Stimulated activated CD8-positive, alpha-beta memory T cell treated with anti-CD3 and anti-CD28 coated beads, Interleukin-4, amount 100 ng/mL, for 1 hour (primary cell): ENCODE measurements at places on chromosomes 4 and X.

DNA sequence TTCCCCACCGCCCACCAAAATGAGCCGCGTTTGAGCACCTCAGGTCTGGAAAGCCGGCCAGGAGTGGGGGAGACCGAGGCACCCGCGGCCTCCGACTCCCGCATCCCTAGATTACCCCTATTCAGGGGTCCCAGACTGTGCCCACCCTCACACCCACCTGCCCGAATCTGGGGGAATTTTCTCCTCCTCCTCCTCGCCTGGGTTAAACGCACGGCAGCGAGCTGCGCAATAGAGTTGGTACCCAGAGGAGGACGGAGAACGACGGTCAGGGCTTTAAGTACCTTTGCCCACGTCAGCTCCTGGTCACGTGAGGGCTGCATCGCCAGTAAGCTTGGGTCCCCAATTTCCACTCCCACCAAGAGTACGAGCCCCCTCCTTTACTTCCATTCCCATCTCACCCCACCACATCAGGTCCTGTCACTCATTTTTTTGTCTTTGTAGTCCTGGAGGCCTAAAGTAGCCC, at the start of gene ARMCX2:
TSS of gene ARMCX2 (minus strand) at position 250 of the 463 bp plus-strand sequence. CDS start 2,262 bp downstream, outside the sequence.
- no peak for DNase-seq

DNA sequence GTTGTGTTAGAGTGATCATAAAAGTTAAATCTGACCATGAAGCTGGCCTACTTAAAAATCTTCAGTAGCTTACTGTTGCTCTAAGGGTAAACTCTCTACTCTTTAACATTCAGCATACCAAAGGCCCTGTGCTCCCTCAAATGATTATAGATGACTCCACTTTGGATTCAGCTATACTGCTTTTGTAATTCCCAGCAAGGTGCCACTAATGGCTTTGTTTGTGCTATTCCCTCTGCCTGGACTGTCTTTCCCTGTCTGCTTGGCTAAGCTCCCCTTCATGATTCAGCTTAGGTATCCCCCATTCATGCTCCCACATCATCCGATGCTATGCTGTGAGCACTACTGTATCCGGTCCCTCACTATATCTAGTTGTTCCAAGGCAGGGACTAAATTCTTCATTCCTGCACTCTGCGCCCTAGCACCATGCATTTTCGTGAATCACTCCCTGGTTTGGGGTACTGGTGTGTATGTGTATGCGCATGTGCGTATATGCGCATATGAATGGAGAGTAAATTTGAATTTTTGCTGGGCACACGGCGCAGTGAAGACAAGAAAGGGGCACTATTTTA, 453 bp upstream of the PBDC1 start:
- no peak for DNase-seq

DNA sequence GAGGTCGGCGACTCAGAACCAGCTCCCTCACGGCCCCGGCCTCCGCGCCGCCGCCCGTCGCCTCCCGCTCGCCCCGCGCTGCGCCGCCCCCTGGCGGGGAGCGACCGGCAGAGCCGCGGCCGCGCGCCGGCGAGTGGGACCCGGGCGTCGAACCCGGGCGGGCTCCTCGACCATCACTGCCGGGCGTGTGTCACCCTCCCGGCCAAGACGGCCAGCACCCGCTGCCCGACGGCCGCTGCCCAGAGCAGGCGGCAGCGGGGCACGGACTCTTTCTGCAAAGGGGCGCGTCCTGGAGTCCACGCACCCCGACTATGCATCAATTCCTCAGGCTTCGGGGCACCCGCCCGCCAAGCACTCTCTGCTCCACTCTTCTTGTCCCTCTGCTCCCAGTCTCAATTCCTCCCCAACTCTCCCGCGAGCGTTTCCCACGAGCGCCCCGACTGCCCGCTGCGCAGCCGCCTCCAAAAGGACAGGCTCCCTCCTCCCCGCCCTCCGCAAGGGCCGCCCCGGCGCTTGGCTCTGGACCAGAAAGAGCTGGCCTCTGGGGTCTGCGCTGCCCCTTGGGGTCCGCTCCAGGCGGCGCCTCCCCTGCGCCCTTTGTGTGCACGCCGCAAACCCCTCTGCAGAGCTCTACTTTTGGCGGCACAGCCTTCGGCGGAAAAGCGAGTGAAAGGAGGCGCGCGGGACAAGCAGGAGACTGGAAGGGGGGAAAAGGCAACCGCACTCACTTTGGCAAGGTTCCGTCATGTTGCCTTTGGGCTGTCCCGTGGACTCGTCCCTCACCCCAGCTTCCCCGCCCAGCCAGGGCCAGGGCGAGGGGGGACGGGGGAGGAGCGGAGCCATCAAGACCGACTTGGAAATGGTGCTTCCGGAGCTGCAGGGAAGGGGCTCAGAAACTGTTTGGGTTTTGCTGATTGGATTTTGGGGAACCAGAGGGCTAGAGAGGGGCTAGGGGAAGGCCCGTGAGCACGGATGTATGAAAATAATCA, 1.0 kb downstream of the PDE5A start:
- DNase-seq = peak; percentile 8

DNA sequence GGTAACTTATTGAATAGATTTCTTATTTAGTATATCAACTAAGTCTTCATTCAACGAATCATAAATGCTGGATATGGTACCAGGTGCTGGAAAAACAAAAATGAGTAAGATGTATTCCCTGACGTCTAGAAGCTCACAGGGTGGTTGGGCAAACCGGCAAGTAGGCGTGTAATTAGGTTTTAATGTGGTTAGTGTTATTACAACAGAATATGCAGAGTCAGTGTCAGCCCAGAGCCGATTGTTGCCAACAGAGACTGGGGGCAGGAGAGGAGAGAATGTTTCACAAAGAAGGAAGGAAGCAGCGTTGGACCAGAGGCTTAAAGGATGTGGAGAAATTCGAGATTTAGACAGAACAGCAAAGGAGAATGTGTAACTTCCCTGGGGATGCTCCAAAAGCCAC, 111.7 kb downstream of the TENM3 start:
- no peak for DNase-seq

- no peak for DNase-seq
Measured at GRCh38 chr4:53656421-53656981, 65.2 kb upstream of the LNX1 start.

DNA sequence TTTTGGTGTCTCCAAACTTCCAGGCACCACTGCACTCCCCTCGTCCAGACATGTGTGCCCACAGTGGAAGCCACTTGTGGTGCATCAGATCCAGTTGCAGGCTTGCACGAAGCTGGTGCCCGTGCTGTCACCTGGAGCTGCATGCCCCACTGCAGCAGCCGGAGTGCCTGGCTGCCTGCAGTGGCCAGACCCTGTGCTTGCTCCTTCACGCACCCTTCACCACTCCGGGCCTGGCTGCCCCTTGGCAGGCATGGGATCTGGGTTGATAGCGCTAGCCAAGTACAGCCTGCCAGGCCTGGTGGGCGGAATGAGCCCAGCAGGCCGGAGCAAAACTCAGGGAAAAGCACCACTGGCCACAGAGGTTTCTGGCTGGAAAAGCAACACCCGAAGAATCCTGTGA, 50.2 kb upstream of the SHISA3 start:
- no peak for DNase-seq
